ENCODE measurements at places on chromosomes 16 and 17.
A peak's percentile ranks its signal among the peaks of the same experiment; 100 is the strongest.

- H3K4me1 ChIP-seq, result no peaks in the 10 kb centered on the region
- peak; percentile 37 for DNase-seq
- no peak overlapping the region for H3K27ac ChIP-seq
- H3K36me3 ChIP-seq, result peaks cover 13% of the 10 kb centered on the region
These were observed 914 bp upstream of the GPRC5B start for GRCh38 chr16:19885451-19886072.

DNA sequence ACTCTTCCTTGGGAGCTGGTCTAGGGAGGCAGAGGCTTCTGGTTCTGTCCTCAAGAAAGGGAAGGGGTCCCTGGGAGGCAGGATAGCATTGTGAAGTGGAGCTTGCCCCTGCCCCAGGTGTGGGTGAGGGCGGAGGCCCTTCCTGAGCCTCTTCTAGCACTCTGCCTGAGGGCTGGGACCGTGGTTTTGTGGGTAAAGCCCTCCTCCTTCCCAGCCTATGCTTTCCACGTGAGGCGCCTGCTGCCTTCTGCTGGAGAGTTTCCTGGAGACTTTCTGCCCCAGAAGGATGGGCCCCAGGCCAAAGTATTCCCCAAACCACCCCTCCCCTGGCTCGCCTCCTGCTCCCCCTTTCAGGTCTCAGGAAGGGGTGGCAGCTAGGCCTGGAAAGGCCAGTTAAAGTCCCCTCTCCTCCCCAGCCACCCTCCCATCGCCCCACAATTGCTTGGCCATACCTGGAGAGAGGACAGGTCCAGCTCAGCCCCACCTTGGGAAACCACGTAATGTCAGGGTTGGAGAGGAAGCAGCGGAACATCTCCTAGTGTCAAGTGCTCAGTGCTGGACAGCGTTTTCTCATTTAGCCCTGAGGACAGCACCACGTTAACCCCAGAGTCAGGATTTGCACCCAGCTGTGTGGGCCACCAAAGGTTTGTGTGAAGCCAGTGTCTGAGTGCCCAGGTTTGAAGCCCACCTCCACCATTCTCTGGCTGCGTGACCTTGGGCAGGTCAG lies 5.6 kb downstream of the SBK1 start:
- DNase-seq, result no peak
- H3K4me3 ChIP-seq, result peak overlapping the region; percentile 70
- H3K4me1 ChIP-seq, result peaks cover 9% of the 10 kb centered on the region
- no peaks in the 10 kb centered on the region for H3K27me3 ChIP-seq

- no peaks in the 10 kb centered on the region for H3K36me3 ChIP-seq
- no peaks in the 10 kb centered on the region for H3K4me1 ChIP-seq
- H3K27me3 ChIP-seq, result no peaks in the 10 kb centered on the region
- DNase-seq, result peak; percentile 32
- no peak overlapping the region for H3K4me3 ChIP-seq
These were observed 66.9 kb upstream of the TNRC6C start for GRCh38 chr17:77891602-77892001.

GRCh38 chr17:61833536-61834193 lies 29.7 kb downstream of the BRIP1 start:
- no peaks in the 10 kb centered on the region for H3K27me3 ChIP-seq
- no peak for DNase-seq
- no peak overlapping the region for H3K27ac ChIP-seq

DNA sequence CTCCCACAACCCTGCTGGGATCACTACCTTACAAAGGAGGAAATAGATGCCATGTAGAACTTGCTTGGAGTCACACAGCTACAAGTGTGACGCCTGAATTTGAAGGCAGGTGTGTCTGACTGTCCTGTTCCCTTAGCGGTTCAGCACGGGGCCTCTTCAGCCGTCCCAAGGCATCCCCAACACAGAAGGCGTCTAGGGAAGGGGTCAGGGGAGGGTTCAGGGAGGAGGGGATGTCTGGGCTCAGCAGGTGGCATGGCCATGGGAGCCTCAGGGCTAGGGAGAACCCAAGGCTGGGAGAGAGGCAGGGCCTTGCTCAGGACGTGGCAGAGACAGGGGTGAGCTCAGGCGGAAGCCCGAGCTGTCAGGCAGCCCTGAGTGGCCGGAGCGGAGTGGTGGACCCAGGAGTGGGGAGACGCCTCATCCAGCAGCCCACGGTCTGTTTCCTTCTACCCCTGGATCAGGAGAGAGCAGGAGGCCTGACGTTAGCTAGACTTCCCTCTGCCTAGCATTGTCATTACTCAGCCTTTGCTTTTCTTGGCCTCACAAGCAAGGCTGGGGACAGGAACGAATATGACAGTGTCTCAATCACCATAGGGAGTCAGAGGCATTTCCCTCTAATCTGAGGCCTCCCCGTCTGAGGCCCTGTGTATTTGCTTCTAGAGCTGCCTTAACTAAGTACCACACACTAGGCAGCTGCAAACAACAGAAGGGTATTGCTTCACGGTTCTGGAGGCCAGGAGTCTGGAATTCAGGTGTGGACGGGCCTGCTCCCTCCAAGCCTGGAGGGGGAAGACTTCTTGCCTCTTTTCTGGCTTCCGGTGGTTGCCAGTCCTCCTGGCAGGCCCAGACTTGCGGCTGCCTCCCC lies 31.3 kb upstream of the ANKRD40CL start:
- no peak overlapping the region for H3K4me3 ChIP-seq
- no peaks in the 10 kb centered on the region for H3K27me3 ChIP-seq
- H3K4me1 ChIP-seq, result no peaks in the 10 kb centered on the region
- no peak overlapping the region for H3K27ac ChIP-seq
- H3K36me3 ChIP-seq, result no peaks in the 10 kb centered on the region

DNA sequence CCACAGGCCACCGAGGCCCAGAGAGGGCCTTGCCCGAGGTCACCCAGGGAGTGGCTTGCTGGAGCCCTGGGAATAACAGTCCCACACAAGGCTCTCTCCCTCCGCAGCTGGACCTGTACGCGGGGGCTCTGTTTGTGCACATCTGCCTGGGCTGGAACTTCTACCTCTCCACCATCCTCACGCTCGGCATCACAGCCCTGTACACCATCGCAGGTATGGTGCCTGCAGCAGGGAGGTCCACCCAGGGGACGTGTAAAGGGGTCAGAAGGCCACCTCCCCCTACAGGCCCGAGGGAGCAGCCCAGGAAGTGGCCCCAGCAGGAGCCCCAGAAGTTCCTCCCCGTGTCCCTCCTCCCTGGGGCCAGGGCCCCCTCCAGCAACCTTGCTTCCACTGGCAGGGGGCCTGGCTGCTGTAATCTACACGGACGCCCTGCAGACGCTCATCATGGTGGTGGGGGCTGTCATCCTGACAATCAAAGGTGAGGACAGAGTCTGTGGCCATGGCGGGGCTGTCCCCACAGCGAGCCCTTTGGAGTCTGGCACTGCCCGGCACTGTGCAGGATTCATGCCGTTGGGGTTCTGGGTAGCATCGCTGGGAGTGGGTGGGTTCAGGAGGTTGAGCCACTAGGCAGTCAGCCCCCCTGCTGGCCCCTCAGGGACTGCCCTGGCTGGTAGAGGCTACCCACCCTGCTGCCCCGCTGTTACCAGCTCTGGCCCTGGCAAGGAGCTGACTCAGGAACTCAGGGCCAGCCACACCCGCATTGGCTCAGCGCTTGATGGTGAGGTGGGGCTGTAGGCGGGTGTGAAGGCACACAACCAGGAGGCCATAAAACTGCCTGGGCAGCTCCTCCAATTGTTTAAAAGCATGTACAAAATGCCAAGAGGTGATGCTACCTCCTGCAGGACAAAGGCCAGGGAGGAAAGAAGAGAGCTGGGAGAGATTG lies 17.3 kb downstream of the SLC5A10 start:
- no peak overlapping the region for H3K4me3 ChIP-seq
- H3K27ac ChIP-seq, result no peak overlapping the region
- DNase-seq, result no peak
- no peaks in the 10 kb centered on the region for H3K4me1 ChIP-seq
- peaks cover 34% of the 10 kb centered on the region for H3K36me3 ChIP-seq

GRCh38 chr17:61174310-61174709 lies 225.3 kb upstream of the TBX2 start:
- H3K4me1 ChIP-seq, result no peaks in the 10 kb centered on the region
- H3K36me3 ChIP-seq, result no peaks in the 10 kb centered on the region
- no peaks in the 10 kb centered on the region for H3K27me3 ChIP-seq
- no peak for DNase-seq
- no peak overlapping the region for H3K4me3 ChIP-seq
